EH (cell line): ENCODE measurements at places on chromosomes 1 and 21.
A peak's percentile ranks its signal among the peaks of the same experiment; 100 is the strongest.

DNA sequence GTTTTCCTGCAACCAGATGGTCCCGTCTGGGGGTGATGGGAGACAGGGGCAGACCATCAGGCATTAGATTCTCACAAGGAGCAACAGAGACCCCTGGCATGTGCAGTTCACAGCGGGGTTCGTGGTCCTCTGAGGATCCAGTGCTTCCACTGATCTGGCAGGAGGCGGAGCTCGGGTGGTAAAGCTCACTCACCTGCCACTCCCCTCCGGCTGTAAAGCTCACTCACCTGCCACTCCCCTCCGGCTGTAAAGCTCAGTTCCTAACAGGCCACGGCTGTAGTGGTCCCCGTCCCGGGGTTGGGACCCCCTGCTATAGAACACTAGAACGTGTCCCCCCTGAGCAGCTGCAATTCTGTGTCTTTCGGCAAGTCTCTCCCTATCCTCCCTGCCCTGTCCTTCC is 4.6 kb downstream of the KRTAP10-12 start:
- DNase-seq = no peak

DNA sequence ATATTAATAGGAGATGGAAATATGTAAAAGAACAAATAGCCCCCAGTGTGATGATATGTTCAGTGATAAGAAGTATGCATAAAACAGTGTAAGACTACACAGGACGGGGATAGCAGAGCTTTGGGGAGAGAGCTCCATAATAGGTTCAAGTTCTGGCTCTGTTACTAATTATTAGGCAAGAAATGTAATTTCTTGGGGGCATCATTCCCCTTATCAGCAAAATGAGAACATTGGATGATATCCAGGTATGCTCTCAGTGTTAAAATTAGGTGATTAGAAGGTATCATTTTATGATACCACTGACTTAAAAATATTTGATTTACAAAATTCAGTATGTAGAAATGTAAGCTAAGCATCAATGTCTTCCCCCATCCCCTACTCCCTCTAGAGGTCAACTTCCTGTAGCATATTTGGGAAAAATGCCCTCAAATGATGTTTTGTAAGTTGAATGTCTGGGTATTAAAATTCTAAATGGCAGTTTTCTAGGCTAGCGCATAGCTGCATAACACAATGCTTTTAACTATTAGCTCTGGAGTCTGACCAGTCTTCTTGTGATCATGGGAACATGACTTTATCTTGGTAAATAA is 585.7 kb upstream of the CAMK1G start:
- peak; percentile 36 for DNase-seq

GRCh38 chr1:78254517-78254916 is 208.8 kb downstream of the GIPC2 start:
- peak; percentile 87 for DNase-seq

DNA sequence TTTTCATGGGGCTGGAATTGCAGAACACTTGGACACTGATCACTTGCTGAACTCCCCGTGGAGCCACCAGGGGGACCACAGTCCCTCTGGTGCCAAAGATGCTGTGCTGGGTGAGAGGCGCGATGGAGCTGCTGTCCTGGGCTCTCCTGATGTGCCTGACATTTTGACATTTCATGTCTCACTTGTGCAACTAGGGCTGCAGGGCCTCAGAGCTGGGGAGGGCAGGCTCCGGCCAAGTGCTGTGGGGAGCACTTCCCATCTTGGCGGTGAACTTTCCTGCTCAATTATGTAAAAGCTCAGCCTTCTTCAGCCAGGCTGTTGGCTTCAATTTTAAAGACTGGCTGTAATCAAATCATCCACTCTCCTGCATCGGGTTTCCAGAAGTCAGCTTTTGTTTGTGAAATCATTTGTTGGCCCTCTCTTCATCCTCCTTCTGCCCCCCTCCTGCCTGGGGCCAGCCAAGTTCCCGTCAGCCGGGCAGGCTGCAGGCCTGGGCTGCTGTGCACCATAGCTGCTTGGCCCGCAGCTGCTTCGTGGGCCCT is 36.8 kb downstream of the KCNAB2 start:
- peak; percentile 34 for DNase-seq

DNA sequence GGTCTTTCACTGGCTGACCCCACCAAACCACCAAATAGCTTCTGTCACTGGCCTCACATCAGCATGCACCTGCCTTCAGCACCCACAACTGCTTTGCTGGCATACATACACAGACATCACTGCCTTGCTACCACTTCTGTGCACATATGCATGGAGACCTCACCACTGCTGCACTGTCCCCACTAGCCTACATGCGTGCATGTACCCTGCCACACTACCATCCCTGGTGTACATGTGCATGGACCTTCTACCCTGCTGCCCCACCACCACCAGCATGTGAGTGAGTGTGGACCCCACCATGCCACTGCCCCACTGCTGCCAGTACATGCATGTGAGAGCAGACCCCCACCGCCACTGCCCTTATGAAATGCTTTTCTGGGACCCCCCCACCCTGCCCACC is 6.1 kb downstream of the CD1C start:
- no peak for DNase-seq

- DNase-seq = no peak
Observed at GRCh38 chr1:229075217-229075616, 195.7 kb upstream of the RAB4A start.

DNA sequence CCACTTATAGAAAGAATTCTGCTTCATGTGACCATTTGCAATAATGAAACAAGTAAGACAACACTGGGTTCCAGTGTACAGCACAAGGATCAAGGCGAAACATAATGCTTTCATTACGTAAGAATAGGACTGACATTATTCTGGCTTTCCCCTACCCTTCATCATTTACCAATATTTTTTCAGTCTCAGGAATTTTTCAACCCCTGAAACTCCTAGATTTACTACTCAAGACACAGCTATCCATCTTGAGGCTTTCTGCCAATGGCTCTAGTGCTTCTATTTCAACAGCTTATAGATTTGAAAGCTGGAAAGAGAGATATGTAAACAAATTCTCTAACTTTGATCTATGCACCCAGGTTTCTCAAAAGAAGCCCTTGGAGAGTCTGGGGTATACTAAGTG is 48.4 kb downstream of the WLS start:
- DNase-seq = no peak

DNA sequence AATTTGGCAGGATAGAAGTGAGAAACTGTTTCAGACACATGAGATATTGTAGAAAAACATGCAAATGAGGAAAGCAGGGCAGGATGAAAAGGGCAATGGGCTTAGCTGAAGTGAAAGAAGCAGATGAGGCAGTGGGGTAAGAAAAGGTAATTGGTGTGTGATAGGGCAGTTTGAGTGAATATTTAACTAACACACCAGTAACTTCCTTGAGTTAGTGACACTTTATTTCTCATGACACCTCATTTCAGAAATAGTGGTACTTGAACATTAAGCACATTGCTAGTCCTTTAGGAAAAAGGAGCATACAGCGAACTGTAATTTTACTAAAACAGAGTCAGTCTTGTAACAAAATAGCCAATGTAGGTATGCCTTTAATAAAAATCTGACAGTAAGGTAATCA is 415.0 kb downstream of the DPYD start:
- no peak for DNase-seq

DNA sequence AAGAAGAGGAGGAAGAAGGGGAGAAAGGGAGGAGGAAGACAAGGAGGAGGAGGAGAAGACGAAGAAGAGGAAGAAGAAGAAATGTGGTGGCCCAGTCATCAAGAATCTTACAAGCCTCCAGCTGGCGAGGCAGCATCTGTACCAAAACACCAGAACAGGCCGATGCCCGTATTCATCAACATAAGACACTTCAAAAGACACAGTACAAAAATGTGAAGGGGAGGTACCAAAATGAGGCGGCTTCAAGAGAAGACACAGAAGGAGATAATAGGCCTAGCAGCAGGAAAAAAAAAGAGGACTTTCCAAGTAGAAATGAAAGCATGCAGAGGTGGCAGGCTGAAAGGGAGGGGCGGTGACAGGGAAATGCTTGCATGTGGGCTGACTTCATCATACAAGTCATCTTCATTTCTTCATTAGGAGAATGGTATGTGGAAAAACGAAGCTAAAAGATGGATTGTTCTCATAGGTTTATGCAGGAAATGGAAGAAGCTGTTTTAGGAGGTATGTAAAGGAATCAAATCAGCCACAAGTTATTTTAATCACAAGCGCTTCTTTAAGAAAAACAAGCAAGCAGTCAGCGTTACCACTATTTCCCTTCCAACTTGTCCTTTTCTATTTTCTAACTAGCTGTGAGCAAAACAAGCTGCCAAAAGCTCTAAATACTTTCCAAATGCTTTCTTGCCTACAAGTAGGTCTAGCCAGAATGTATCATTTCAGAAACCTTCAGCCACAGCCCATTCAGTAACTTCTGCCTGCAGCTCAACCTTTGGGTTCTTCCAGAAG is 192.3 kb downstream of the SLC45A1 start:
- peak; percentile 95 for DNase-seq

GRCh38 chr1:53069663-53070327 is 7.8 kb downstream of the PODN start:
- DNase-seq = no peak

DNA sequence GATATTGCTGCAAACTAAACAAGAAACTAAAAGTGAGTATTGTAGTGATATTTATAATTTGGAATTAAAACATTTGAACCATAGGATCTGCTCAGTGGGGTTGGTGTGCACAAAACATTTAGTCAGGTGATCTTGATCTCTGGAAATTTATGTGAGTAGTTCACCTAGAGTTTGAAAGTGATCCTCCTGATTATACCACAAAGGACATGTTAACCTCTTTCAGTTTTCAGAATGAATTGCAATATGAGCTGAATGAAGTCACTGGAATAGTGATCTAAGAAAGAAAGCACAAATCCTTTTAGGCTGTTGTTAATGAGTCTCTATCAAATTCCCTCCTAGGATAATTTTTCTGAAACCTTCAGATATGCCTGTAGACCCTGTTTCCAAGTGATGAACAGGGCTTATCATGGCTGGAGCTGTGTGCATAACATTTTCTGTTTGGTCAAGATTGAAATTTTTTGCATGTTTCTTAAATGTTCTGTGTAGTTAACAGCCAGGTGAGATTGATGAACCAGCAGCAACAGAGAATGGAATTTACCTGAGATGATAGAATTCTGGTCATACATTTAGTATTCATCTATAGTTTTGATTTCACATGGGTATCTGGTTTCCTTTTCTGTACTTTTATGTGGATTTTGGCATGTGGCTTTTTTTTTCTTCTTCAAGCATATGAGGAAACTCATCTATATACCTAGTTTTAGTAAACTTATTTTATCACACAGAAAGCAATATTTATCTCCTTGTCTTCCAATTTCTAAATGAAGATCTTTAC is 25.5 kb downstream of the CDC14A start:
- no peak for DNase-seq

DNA sequence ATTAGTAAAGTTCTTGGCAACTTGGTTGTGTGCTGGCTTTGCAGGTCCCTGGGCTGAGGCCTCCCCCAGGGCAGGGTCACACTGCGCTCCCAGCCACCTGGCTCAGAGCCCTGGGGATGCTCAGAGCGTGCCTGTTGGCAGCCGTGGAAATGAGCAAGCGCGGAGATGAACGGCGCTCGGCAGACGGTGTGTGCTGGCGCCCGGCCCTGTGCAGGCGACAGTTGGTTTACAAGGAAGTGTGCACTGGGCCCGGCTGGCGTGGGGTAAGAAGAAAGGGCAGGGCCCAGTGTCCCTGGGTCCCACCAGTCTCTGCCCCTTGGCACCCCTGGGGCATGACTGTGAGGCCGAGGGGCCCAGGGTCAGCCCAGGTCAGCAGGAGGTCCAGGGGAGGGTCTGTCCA is 25.7 kb upstream of the PEX10 start:
- DNase-seq = no peak

DNA sequence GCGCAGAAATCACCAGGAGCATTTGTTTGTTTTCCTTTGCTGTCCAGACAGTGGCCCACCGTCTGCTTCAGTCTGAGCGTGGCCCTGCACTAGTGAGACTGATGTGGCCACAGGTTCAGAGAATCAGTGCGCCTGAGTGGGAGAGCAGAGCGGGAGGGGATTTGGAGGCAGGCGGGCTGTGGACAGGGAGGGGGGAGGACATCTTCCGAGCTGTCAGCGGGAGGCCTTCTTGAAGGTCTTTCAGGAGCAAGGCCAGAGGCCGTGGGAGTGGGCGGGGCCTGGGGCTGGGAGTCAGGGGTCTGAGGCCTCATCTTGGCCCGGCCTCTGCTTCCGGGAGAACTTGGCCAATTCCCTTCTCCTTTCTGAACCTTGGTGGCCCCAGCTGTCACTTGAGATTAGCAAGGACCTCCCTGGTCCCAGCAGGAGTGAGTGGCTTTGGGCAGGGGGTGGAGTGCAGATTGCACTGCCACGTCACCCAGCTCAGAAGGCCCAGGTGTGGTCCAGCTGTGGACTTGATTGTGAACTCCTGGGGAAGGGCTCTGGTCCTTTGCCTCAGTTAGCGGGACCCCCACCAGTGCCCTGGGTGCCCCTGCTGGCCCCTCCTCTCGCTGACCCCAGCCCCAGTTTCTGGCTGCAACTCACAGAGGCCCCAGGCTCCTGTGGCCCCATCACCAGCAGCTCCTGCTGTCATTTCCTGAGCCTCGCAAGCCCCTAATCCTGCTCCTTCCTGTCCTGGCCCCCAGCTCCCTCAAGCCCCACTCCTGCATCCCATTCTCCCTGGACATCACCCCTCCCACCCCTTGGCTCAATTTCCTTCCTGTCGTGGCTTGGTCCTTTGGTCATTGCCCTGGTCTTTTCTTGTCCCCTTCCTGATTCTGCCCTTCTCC is 8.4 kb downstream of the TNFRSF1B start:
- no peak for DNase-seq

GRCh38 chr1:151352021-151352718 is 5.1 kb upstream of the RFX5 start:
- DNase-seq = peak; percentile 44

- peak; percentile 11 for DNase-seq
Observed at GRCh38 chr1:78980511-78980910, 26.0 kb downstream of the ADGRL4 start.

- no peak for DNase-seq
Observed at GRCh38 chr1:95504321-95504720, 270.3 kb downstream of the RWDD3 start.

DNA sequence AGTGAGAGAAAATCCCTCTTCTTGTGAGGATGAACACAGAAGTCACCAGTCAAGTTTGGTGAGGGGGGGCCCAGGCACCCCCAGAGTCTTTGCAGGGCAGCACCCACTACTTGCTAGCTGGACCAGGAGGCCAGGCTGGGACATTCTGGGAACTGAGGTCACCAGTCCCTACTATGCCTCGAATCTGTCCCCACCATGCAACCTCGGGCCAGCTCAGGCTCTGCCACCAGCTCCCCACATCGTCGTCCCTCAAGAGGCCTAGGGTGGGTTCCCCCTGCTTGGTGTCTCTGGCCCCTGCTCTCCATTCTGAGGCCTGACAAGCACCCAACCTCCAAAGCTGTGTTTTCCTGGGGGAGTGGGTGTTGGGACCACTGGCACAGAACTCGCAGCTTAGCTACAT is 22.2 kb upstream of the ZNF678 start:
- DNase-seq = no peak

DNA sequence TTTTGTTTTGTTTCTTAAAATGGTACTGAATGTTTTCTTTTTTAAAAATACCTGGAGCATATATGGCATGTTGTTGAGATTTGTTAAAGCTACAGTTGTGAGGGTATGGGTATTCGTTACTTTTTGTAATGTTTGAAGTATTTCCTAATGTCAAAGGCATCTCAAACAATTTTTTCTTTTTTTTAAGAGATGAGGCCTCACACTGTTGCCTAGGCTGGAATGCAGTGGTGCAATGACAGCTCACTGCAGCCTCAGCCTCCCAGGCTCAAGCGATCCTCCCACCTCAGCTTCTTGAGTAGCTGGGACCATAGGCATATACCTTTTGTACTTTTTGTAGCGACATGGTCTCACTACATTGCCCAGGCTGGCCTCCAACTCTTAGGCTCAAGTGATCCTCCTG is 16.1 kb downstream of the CLCN6 start:
- DNase-seq = peak; percentile 49
